Testis (tissue), 5 donors: ENCODE measurements at places on chromosomes 5 and 9. TPM values are rescaled to one million over a fixed set of nuclear protein-coding genes. Genes with fewer than 3 reads are reported as not detected.
A peak's percentile ranks its signal among the peaks of the same experiment; 100 is the strongest.

ZDHHC11B gene
- 9.0 TPM for total RNA-seq

SLU7 gene
- total RNA-seq: 100.0 TPM

TMEM8B gene
- total RNA-seq: 22.2 TPM

SLC36A2 gene
- total RNA-seq: 0.43 TPM

PCDHA1 gene
- total RNA-seq: 2.6 TPM

GPR151 gene
- not detected for total RNA-seq

PTGS1 gene
- 0.93 TPM for total RNA-seq

NREP gene
- total RNA-seq: 17.0 TPM

SCGB3A1 gene
- total RNA-seq: 15.7 TPM

LCN1 gene
- not detected for total RNA-seq

GRCh38 chr5:91052977-91053740 lies 330.0 kb downstream of the ARRDC3 start:
- DNase-seq: no peak
- no peaks in the 10 kb centered on the region for H3K4me1 ChIP-seq
- no peak overlapping the region for H3K27ac ChIP-seq
- no peak overlapping the region for H3K4me3 ChIP-seq
- no peaks in the 10 kb centered on the region for H3K27me3 ChIP-seq

DNA sequence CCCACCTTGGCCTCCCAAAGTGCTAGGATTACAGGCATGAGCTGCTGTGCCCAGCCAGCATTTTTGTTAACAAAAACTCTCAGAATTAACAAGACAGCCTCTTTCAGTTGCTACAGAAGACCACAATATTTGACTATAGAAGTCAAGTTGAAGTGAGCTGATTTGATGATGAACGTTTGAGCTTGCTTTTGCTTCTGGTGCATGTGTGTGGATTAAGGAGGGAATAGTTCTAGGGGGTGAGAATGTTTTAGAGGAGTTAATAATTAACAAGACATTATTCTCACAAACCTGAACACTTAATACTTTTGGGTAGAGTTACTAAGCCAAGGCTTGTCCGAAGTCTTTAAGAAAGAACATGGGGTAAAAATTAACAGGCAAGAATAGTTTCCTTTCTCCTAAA lies 191.6 kb downstream of the TENT4A start:
- no peak for DNase-seq
- no peaks in the 10 kb centered on the region for H3K36me3 ChIP-seq
- H3K27ac ChIP-seq: no peak overlapping the region
- H3K4me1 ChIP-seq: no peaks in the 10 kb centered on the region

DNA sequence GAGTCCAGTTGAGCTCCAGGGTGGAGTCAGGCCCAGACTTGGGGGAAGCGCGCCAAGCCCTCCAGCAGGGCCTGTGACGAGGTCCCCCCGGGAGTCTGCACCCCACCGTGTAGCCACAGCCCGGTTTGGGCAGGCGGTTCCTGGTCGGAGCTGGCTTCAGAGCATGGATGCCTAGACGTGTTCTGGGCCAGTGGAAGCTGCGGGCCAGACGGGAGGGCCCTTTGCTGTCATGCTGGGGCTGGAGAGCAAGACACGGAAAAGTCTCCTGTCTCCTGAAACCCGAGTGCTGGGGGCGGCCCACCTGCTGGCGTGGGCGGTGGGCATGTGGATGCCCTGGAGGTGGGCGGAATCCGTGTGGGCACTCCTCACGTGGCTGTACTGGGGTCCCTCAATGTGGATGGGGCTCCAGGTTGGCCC lies 1.9 kb downstream of the GPSM1 start:
- no peak for DNase-seq
- H3K36me3 ChIP-seq: no peaks in the 10 kb centered on the region
- no peaks in the 10 kb centered on the region for H3K27me3 ChIP-seq

- H3K4me3 ChIP-seq: no peak overlapping the region
- no peak overlapping the region for H3K27ac ChIP-seq
- H3K4me1 ChIP-seq: no peaks in the 10 kb centered on the region
- no peaks in the 10 kb centered on the region for H3K27me3 ChIP-seq
Observed at GRCh38 chr5:5933651-5934050, 444.7 kb downstream of the MED10 start.

- no peaks in the 10 kb centered on the region for H3K27me3 ChIP-seq
- H3K4me3 ChIP-seq: peak overlapping the region; percentile 59
- H3K36me3 ChIP-seq: no peaks in the 10 kb centered on the region
- DNase-seq: peak; percentile 43
- H3K27ac ChIP-seq: no peak overlapping the region
Observed at GRCh38 chr5:175797521-175798038, 73.8 kb upstream of the CPLX2 start.

- no peak overlapping the region for H3K4me3 ChIP-seq
- H3K36me3 ChIP-seq: no peaks in the 10 kb centered on the region
- H3K27ac ChIP-seq: no peak overlapping the region
- no peaks in the 10 kb centered on the region for H3K27me3 ChIP-seq
- DNase-seq: no peak
- H3K4me1 ChIP-seq: no peaks in the 10 kb centered on the region
Observed at GRCh38 chr5:6188344-6188743, 190.0 kb downstream of the MED10 start.

DNA sequence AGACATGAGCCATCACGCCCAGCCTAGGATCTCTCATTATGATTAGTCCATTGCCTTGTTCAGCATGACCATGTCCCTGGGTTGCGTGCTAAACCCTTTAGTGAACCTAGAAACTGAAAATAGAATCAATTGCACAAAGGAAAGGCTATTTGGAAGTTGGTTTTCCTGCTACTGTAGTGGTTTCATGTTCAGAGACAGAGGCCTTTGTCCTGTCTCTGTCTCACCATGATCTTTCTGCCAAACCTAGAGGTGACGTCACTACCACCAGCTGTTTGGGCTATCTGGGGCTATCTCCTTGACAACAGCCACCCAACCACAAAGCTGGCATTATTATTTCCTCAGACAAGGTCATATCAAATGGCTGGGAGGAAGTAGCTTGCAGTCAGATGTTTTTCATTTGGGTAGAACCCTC lies 4.0 kb upstream of the CDK5RAP2 start:
- no peaks in the 10 kb centered on the region for H3K27me3 ChIP-seq
- no peak overlapping the region for H3K4me3 ChIP-seq
- DNase-seq: peak; percentile 45
- H3K4me1 ChIP-seq: peaks cover 7% of the 10 kb centered on the region
- no peak overlapping the region for H3K27ac ChIP-seq

DNA sequence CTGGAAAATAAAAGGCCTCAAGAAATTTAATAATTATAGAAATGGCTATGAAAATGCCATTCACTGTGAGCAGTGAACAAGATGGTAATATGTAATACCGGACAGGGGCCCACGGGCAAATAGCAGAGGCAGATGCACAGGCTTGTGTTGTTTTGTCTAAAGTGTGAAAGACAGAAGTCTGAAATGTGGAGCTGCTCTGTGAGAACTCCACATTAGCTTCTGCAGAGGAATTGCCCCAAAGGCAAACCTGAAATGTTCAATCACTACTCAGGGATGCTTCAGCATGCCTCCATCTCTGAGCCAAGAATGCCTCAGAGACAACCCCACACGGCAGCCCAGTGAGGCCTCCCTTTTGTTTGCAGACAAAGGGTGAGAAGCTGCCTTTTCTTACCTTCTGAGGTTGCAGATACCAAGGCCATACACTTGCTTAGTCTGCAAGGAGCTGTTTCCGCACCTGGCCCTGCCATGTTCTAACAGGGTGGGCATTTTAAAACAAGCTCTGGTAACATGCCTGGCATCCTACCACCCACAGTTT lies 124.3 kb upstream of the CXCL14 start:
- no peaks in the 10 kb centered on the region for H3K4me1 ChIP-seq
- H3K27me3 ChIP-seq: no peaks in the 10 kb centered on the region
- no peaks in the 10 kb centered on the region for H3K36me3 ChIP-seq
- H3K27ac ChIP-seq: no peak overlapping the region
- H3K4me3 ChIP-seq: no peak overlapping the region
- DNase-seq: no peak

GRCh38 chr5:149345892-149346222 lies 558 bp downstream of the GRPEL2 start:
- peak overlapping the region; percentile 90 for H3K4me3 ChIP-seq
- H3K36me3 ChIP-seq: no peaks in the 10 kb centered on the region
- no peaks in the 10 kb centered on the region for H3K27me3 ChIP-seq
- peak overlapping the region; percentile 70 for H3K27ac ChIP-seq
- peaks cover 6% of the 10 kb centered on the region for H3K4me1 ChIP-seq
- DNase-seq: no peak

DNA sequence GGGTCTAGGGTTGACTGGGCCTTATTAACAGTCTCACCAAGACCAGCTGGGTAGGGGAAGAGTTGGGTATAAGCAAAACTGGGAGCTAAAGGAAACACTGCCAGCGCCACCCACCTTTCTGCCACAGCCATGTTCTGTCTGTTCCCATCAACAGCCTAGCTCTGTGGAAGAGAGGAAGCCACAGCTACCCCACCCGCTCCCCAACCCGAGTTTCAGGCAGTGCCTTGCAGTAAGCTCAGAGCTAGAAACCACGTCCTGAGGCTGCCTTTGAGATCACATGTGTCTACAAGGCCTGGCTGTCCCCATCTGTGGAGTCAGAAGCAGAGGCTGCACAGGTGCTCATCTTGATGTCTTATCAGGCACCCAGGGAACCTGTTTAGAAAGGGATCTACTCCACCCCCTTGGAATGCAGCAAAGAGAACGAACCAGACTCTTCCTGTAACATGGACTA lies 15.3 kb downstream of the HNRNPH1 start:
- H3K36me3 ChIP-seq: no peaks in the 10 kb centered on the region
- DNase-seq: peak; percentile 16
- no peak overlapping the region for H3K27ac ChIP-seq
- H3K4me1 ChIP-seq: peaks cover 3% of the 10 kb centered on the region
- H3K27me3 ChIP-seq: no peaks in the 10 kb centered on the region

GRCh38 chr5:124876983-124877382 lies 130.5 kb upstream of the ZNF608 start:
- no peaks in the 10 kb centered on the region for H3K4me1 ChIP-seq
- no peak for DNase-seq
- no peak overlapping the region for H3K27ac ChIP-seq
- no peaks in the 10 kb centered on the region for H3K27me3 ChIP-seq
- no peak overlapping the region for H3K4me3 ChIP-seq

DNA sequence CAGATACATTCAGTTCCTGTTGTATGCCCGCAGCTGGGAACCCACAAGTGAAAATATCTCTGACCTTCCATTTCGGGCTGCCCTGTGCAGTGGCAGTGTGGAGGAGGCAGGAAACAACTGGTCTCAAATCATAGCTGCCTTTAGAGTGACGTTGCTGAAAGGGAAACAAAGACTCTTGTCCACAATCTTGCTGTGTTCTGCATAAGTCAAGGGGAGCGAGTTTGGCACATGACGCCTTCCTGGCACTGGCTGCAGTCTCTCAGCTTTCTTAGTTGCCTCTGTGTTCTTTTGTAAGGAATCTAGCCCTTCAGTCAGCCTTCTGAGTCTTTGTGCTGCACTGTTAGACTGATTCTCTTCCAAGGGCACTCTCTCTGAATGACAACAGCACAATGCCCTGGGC lies 24.0 kb downstream of the ADAMTS16 start:
- no peak overlapping the region for H3K4me3 ChIP-seq
- H3K27me3 ChIP-seq: no peaks in the 10 kb centered on the region
- DNase-seq: peak; percentile 39

DNA sequence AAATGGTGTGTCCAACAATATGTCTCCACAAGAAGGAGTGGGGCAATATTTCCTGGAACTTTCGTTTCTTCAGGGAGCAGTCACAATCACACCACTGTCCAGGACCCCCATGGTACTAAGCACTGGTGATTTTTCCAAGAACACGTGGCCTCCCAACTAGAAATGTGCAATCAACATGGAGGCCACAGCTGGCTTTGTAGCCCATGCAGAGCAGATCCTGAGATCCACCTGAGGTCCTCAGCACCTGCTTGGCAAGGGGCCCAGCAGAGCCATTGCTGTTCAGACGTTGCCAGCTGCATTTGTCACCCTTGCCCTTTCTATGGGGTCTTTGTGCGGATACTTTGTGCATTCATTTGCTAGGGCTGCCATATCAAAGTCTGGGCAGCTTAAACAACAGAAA lies 334.5 kb upstream of the IRX4 start:
- H3K36me3 ChIP-seq: no peaks in the 10 kb centered on the region
- H3K4me1 ChIP-seq: no peaks in the 10 kb centered on the region
- H3K27me3 ChIP-seq: no peaks in the 10 kb centered on the region
- DNase-seq: no peak
- H3K4me3 ChIP-seq: no peak overlapping the region

DNA sequence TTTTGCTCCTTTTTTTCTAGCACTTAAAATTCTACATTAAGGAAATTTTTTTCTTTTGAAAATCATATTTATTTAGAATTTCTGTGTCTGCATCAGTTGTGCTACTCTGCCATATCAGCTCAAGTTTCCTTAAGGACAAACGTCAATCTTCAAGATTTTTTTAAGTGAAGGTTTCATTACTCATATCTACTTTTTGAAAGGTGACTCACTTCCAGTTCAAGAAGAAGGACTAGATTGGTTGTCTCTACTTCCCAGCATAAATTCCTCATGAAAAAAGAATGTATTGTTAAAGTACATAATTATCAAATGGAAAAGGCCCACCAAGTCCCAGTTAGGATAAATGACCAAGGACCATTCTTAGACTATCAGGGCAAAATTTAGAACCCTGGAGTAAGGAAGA lies 626.5 kb downstream of the DMRTA1 start:
- no peaks in the 10 kb centered on the region for H3K36me3 ChIP-seq
- no peaks in the 10 kb centered on the region for H3K4me1 ChIP-seq
- no peak overlapping the region for H3K27ac ChIP-seq
- no peak overlapping the region for H3K4me3 ChIP-seq
- H3K27me3 ChIP-seq: no peaks in the 10 kb centered on the region

GRCh38 chr5:68007451-68007850 lies 208.1 kb upstream of the PIK3R1 start:
- H3K27me3 ChIP-seq: no peaks in the 10 kb centered on the region
- no peak for DNase-seq
- H3K4me3 ChIP-seq: no peak overlapping the region
- no peak overlapping the region for H3K27ac ChIP-seq
- H3K36me3 ChIP-seq: no peaks in the 10 kb centered on the region

DNA sequence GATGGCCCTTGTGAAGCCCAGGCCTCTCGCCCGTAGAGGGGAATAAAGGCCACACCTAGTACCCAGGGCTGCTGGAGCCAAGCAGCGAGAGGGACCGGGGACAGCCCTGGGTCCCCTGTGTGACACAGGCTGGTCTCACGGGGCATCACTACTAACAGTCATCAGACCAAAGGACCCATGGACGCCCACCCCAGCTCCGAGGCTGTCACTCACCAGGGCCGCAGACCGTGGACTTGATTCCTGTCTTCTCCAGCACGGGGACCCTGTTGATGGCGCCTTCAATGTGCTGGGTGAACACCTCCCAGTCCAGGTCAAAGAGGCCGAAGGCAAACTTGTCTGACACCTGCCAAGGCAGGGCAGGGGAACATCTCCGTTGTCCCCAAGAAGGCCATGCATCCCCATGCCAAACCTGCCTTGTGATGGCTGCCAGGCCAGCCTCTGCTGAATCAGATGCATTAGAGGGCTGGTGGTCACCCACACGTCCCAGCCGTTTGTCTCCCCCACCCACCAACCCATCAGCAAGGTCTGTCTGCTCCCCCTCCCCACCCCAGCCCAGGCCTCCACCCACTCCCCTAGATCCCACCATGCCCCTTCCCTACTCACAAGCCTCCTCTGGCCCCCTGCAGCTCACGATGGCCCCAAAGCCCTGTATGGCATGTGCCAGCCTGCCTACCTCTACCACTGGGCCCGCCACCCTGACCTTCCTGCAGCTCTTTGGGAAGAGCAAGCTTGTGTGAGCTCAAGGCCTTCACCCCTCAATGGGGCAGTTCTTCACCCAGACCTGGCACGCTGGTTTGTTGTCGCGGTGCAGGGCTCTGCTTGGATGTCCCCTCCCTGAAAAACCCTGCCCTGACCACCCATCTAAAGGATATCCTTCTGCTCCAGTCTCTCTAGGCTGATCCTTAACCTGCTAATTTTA lies 20.8 kb downstream of the SARDH start:
- peaks cover 14% of the 10 kb centered on the region for H3K4me1 ChIP-seq
- no peak for DNase-seq
- no peak overlapping the region for H3K27ac ChIP-seq
- no peaks in the 10 kb centered on the region for H3K27me3 ChIP-seq
